Activated T-helper 1 cell treated with anti-CD3 and anti-CD28 coated beads, Interleukin-12 subunit alpha, Interleukin-12 subunit beta, Interleukin-2, Interleukin-4 antibody, amounts not matched to agents 30 ng/mL and 10 ng/mL and 1 ng/mL, durations not matched to agents 14 hours and 24 hours and 36 hours (primary cell): ENCODE measurements at places on chromosomes 11 and 22.

- no peak for DNase-seq
Observed at GRCh38 chr22:44997060-44997459, 12.7 kb downstream of the PHF21B start.

DNA sequence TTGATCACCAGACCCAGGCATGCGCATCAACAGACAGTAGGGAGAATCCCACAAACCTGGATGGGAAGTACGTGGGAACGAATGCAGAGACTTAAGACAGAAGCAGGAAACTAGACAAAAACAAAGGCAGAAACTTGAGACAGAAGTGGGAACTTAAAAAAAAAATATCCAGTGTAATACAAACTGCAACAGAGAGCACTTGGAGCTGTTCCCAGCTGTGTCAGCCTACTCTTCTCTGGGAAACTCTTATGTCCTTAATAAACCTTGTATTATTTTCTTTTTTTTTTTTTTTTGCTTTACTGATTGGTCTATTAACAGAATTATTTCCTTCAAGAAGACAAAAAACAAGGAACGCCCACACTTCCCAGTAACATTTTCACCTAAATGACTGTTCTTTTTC lies 1818.1 kb upstream of the RAG2 start:
- DNase-seq: no peak

DNA sequence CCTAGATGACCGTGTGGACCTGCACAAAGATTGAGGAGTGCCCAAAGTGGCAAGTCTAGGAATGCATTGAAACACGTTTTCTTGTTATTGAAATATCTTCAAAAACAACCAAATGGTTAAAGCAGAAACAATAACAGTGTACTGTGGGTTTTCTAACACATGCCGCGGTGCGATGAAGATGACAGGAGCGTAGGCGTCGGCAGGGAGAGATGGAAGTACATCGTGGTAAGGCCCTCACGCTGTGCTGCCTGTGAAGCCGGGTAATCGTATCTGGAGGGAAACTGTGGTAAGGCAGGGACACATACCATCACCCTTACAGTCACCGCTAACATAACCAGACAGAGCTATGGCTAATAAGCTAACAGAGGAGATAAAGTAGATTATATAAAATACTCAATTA lies 261.4 kb downstream of the TBC1D22A start:
- DNase-seq: no peak

DNA sequence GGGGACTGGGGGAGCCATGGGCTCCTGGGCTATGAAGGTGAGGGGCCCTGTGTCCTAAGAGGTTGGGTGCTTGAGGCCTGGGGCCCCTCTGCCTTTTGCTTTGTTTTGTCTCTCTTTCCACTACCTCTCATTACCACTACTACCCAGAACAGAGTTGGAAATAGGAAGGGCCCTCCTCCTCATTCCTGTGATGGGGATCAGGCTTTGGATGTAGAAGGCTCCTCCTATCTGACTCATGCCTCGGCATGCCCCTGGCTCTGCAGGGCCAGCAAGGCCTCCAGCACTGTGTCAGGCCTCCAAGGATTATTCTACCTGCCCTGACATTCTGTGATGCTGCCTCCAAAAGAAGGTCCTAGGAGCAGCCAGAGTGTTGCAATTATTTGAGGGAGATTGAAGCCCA lies 766 bp downstream of the IZUMO1R start:
- no peak for DNase-seq

GRCh38 chr22:38077595-38077994 lies 6.4 kb downstream of the SLC16A8 start:
- no peak for DNase-seq

GRCh38 chr11:132838627-132839026 lies 693.7 kb downstream of the OPCML start:
- DNase-seq: no peak

- DNase-seq: no peak
Observed at GRCh38 chr11:61357233-61357893, 4.3 kb downstream of the CYB561A3 start.

DNA sequence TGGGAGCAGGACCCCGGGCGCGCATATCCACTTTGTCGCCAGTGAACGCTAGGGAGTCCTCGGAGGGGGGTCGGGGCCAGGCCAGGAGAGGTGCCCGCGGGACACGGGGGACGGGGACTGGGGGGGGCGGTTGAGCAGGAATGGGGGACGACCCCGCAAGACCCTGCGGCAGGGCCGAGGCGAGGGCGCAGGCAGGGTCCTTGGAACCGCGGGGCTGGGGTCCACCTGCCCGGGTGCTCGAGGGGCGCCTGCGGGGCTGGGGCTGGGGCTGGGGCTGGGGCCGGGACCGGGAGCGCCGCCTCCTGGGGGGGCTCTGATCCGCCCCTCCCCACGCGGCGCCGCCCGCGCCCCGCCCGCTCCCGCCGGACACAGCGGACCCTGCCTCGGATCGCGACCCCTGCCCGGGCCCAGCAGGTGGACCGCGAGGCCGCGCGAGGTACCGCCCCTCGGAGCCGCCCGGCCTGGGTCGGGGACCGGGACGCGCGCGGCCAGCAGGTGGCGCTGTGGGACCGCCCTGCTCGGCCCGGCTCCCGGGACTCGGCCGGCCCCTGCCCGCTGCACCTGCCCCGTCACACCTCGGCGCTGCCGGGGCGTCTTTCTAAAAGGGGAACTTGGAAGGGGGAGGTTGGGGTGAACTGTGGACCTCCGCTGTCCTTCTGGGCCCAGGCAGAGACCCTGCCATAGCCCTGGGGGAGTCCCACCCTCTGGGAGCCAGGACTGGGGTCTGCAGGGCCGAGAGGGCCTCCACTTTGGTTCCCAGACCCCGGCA lies 11.0 kb downstream of the CRELD2 start:
- peak; percentile 75 for DNase-seq

DNA sequence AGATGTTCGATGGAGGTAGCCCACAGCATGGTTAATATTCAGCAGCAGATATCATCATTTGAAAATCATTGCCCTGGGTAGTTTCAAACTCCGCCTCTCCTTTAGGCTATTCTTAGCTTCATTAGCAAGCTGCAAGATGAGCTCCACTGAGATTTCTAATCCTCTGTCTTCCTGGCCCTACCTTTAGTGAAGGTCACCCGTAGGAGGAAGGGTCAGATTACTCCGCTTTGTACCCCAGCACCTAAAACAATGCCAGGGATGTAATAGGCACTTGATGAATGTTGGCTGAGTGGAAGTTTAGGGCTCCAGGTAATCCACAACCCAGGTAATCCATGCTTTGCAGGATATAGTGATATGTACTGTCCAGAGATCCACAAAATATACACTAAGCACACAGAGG lies 260.1 kb upstream of the MTNR1B start:
- DNase-seq: no peak

GRCh38 chr22:44276041-44276440 lies 36.7 kb downstream of the SHISAL1 start:
- DNase-seq: no peak

- no peak for DNase-seq
Observed at GRCh38 chr11:127789927-127790326, 789.4 kb upstream of the KIRREL3 start.

DNA sequence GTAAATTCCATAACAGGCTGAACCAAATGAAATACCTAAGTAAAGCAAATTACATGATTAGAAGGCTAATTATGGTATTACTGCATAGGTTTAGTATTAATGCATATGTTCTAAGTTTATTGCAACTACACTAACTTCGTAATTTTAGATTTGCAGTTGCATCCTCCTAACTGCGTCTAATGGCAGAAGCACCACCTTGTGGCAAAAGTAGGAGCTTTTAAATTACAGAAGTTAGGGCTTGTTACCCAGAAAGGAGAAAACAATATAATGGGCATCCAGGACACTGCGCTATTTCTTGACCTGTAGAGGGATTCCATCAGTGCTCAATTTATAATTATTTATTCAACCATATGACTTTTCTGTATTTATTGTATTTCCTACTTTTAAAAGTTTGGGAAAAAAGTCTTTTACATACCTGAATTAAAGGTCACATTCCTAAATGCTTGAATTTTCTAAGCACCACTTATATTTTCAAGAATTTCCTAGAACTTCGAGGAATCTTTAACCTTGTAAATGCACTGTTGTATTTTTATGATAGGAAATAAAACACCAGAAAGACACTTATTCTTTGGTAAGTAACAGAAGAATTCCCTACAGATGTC lies 16.3 kb upstream of the GPR83 start:
- DNase-seq: no peak

DNA sequence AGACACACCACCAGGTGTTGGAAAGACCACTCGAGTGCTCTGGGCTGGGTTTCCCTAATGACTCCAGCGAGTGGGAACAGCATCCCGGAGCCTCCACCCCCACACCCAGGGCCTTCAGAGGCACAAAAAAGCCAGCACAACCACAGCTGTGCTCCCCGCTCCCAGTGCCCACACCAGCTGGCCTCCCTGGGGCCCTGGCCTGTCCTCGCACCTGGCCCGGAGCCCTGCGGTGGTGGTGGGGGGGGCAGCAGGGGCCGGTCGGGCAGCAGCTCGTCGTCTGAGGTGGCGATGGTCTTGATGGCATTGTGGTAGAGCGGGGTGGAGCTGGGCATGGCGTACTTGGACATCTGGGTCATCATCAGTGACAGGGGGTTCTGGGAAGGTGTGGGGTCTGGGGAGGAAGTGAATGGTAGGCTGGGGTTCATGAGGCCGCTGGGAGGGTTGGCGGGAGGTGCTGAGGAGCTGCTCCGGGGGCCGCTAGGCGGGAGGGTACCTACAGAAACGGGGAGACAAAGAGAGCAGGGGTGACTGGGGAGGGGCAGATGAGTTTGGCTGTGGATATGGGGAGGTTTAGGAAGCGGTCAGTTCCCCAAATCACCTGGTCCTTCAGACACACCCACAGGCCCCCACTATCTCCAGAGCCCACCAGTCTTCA lies 16.1 kb downstream of the CXCR5 start:
- DNase-seq: no peak

DNA sequence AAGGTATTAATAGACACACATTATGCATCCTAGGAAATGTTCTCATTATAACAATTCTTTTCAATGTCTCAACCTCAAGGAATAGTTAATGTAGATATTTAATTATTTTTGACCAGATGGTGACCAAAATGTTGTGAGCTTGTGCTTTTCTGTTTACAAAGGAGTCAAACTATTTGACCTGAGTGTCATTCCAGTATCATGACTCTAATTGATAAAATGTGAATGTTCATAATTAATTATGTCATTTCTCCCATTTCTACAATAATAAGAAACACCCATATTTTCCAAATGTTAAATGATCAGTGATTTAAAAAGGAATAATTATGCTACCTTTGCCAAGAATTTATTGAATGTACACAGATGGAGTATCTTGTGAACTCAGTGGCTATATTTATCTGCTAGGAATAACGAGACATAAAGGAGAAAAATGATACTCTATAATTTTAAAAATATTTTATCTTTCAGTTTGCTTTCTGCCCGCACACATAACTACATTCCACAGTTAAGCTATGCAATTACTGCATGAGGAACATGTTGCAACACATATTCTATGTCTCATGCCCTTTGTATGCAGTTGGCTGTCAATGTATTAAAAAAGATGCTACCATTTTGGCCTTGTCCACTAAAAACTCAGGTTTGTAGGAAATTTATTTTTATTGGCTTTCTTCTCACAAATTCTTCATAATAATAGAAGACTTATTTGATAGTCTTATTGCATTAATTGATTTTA lies 376.7 kb upstream of the CCDC179 start:
- no peak for DNase-seq

DNA sequence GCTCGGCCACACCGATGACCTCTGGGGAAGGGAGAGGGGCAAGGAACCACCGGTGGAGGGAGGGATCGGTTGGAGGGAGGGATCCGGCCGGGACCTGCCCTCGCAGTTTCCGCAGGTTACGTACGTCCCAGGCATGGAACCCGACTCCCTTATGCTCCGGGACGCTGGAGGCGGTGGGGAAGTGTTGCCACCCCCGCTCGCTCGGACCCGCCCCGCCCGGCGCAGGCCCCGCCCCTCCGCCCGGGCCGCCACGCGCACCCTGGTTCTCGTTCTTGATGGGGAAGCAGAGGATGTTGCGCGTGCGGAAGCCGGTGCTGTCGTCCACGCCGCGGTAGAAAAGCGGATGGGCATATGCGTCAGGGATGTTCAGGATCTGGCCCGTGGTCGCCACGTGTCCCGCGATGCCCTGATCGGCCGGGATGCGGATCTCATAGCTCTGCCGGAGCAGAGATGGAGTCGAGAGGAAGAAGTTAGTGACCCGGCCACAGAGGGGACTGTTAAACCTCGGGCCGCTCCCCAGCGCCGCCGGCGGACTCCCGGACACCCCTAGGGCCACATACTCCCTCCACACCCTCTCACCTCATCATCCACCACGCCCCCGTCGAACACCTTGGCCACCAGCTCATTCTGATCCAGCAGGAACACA lies 89.8 kb downstream of the PDE2A start:
- DNase-seq: peak; percentile 42

DNA sequence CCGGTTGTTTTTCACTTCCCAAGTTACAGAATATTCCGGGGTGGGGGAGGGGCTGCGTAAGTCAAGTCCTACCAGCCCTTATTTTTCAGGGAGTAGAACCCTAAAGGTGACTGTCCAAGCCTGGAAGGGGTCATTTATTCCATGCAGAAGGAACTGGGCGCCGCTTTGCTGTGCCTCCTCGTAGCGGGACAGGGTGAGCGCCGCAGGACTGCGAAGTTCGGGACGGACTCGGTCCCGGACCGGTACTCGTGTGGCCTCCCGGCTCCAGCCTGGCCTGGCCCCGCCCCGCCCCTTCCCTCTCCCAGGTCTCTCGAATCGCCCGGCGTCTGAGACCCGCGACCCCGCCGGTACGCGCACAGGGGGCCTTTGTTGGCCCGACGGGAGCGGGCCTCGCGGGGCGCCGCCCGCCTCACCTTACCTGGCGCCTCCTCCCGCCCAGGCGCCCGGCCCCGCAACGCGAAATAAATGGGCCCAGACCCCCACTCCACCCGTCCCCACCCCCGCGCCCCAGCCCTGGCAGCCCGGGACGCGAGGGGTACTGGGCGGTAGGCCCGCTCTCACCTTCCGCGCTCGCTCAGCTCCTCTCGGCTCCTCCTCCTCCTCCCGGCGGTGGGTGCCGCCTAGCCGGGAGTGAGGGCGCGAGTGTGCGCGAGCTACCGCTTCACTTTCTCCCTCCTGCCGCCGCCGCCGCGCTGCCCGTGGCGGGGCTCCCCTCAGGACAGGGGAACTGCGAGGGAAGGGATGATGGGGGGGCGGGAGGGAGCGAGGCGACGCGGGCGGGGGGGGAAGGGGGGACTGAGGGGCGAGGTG lies 698 bp downstream of the PAK1 start:
- DNase-seq: peak; percentile 47
